ENCODE measurements at places on chromosomes 7 and 10. TPM values are rescaled to one million over a fixed set of nuclear protein-coding genes. Genes with fewer than 3 reads are reported as not detected.

Gene OPN1SW
- not detected for total RNA-seq

Gene PNLIPRP2
- total RNA-seq, result not detected

Gene LIPM
- not detected for total RNA-seq

Gene TRIM24
- total RNA-seq, result 10.3 TPM

Gene PTPRE
- 38.5 TPM for total RNA-seq

Gene SPDYE8
- total RNA-seq, result not detected

Gene LRMDA
- total RNA-seq, result 13.7 TPM

Gene BLOC1S2
- 77.6 TPM for total RNA-seq

Gene ARMC3
- total RNA-seq, result not detected

Gene AP5Z1
- total RNA-seq, result 33.8 TPM

Gene ERV3-1
- total RNA-seq, result 18.7 TPM

Gene RELN
- total RNA-seq, result 27.9 TPM

Gene REEP3
- total RNA-seq, result 69.7 TPM

Gene CASTOR2
- 5.4 TPM for total RNA-seq

Gene ACTL6B
- not detected for total RNA-seq

Gene PAPSS2
- total RNA-seq, result 69.5 TPM

Gene LIPK
- total RNA-seq, result not detected

Gene SH2D4B
- not detected for total RNA-seq

Gene ZNF467
- 1.2 TPM for total RNA-seq

Gene EPHB6
- not detected for total RNA-seq

Gene ACADSB
- total RNA-seq, result 3.7 TPM

Gene MSMB
- not detected for total RNA-seq

Gene WAPL
- total RNA-seq, result 22.2 TPM

Gene FAM107B
- total RNA-seq, result 89.9 TPM

Gene ASCC1
- total RNA-seq, result 27.7 TPM

Gene PIP
- total RNA-seq, result not detected

Gene ING3
- total RNA-seq, result 18.0 TPM

Gene MYH16
- 0.64 TPM for total RNA-seq

Gene FAM241B
- total RNA-seq, result 0.30 TPM

Gene PALD1
- 31.8 TPM for total RNA-seq

Gene SLC35G1
- 2.9 TPM for total RNA-seq

Gene FKBP6
- total RNA-seq, result not detected

Gene PHKG1
- not detected for total RNA-seq

Gene CPXM2
- total RNA-seq, result 7.0 TPM

Gene FBXO24
- not detected for total RNA-seq

Gene LRRC17
- total RNA-seq, result 3.3 TPM

Gene OR2A1
- total RNA-seq, result not detected

Gene OR2A42
- not detected for total RNA-seq

Gene SPAM1
- not detected for total RNA-seq

Gene CAMK2B
- total RNA-seq, result 0.20 TPM

Gene NCAPG2
- 26.7 TPM for total RNA-seq
